ENCODE measurements at places on chromosomes 4 and X.
A peak's percentile ranks its signal among the peaks of the same experiment; 100 is the strongest.

- no peak for DNase-seq
These were observed 10.4 kb downstream of the SH3RF1 start for GRCh38 chr4:169260217-169260866.

GRCh38 chr4:4724321-4724720 is 135.1 kb upstream of the MSX1 start:
- no peak for DNase-seq

DNA sequence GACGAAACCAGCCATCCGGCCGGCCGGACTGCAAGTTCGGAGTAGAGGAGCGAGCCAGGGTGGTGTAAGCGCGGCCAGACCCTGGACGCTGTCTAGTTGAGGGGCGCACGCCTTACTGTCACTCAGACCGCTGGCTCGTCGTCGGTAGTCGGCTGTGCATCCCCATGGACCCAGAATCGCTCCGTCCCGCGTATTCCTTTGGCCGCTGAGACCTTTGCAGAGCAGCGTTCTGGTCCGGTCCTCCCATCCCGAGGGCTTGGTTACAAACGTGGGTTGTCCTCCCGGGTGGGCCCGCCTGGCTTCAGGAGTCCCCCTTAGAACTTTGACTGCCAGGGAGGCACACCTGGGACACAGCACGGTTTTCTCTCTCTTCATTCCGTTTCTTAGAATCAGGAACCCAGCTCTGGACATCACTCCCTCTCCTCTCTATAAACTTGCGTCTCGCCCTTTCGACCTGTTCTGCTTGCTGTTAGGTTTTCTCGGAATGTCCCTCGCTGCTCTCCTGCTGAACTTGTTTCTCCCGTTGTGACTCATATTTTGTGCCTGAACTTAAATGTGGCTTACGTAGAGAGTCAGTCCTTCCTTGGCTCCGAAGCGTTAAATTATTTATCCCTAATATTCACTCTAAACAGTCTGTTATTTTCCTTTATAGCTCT is 672 bp downstream of the PGM2 start:
- DNase-seq = no peak

DNA sequence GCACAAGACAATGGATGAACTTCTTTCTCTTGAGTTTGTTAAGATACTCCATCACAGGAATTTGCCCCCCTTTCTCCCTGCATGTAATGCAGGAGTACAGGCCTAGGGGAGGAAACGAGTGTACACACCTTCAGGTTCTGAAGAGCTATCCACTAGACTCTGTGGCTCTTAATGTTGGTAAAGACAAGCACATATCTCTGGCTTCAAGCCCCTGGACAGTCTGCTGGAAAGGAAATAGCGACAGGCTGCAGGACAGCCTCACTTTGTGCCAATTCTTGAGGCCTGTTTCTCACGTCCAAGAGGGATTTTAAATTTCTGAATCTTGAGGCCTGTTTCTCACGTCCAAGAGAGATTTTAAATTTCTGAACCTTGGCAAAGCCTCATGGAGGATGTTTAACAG is 87.1 kb downstream of the RLIM start:
- no peak for DNase-seq

DNA sequence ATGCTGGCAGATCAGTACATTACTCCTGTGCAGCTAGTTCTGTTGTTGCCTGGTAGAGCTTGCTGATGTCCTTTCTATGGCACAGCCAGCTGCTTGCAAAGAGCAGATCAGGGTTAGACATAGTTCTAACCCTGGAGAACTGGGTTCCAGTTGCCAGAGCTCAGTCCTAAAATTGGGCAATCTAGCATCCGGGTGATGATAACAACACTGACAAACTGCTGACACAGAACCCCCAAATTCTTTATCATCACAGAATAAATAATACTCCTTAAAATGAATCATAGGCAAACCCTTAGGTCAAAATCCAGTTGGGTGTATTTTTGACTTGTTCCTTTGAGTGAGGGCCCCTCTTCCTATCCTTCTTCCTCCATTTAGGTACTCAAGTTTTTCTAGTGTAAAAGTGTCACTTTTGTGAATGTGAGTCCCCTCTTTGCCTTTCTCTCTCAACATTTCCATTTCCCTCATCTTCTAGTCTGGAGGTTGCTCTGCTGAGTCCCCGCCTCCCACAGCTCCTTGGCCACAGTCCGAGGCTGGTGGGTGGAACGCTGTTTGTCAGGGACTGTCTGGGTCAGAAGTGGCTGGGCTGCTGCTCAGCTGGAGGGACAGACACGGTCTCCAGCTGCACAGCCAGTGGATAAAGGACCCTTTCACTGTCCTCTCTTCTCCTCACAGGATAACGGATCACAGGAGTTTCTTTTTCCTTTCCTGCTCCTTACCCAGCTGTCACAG is 93.6 kb upstream of the RASGEF1B start:
- DNase-seq = peak; percentile 81

GRCh38 chr4:26185436-26185835 is 135.4 kb upstream of the RBPJ start:
- no peak for DNase-seq

DNA sequence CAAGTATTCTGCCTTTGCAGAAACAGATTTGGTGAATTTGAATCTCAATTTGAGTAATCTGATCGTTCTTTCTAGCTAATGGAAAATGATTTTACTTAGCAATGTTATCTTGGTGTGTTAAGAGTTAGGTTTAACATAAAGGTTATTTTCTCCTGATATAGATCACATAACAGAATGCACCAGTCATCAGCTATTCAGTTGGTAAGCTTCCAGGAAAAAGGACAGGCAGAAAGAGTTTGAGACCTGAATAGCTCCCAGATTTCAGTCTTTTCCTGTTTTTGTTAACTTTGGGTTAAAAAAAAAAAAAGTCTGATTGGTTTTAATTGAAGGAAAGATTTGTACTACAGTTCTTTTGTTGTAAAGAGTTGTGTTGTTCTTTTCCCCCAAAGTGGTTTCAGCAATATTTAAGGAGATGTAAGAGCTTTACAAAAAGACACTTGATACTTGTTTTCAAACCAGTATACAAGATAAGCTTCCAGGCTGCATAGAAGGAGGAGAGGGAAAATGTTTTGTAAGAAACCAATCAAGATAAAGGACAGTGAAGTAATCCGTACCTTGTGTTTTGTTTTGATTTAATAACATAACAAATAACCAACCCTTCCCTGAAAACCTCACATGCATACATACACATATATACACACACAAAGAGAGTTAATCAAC is 15.3 kb downstream of the PLP1 start:
- no peak for DNase-seq

DNA sequence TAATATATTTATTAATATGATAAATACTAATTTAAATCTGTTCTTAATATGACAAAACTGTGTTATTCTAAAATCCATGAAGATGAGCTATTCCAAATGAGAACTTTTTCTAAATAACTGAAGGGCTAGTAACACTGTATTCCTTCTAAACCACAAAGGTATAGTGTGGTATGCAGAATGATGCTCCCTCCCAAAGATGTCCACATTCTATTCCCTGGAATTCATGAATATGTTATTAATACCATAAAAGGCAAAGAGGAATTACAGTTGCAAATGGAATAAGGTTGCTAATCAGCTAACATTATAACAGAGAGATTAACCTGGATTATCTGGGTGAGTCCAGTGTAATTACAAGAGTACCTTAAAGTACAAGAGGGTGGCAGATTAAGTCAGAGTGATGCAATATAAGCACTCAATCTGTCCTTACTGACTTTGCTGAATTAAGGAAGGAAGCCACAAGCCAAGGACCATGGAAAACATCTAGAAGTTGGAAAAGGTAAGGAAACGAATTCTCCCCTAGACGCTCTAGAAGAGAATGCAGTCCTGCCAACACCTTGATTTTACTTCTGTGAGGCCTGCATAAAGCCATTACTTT is 20.7 kb upstream of the MAB21L2 start:
- no peak for DNase-seq

DNA sequence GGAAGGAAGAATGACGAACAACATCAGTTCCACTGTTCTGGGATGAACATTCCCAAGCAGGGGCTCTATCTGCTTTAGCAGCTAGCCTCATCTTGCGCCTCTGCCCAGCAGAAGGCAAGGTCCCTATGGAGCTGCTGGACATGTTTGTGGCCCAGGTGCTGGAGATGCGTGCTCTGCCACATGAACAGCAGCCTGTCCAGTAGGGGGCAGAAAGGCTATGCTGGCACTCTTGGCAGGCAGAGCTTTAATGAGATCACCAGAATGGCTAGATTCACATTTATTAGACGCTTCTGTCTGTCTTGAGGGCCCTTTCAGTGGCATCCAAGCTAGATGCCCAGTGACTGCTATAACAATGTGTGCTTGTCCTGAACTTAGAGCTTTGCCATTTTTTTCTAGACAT is 1826.0 kb downstream of the STIM2 start:
- peak; percentile 51 for DNase-seq

- DNase-seq = no peak
These were observed 274.7 kb upstream of the AGTR2 start for GRCh38 chrX:115895678-115896329.

GRCh38 chrX:131828482-131828881 is 194.6 kb upstream of the STK26 start:
- DNase-seq = no peak

GRCh38 chr4:169439244-169439643 is 168.5 kb upstream of the SH3RF1 start:
- no peak for DNase-seq

DNA sequence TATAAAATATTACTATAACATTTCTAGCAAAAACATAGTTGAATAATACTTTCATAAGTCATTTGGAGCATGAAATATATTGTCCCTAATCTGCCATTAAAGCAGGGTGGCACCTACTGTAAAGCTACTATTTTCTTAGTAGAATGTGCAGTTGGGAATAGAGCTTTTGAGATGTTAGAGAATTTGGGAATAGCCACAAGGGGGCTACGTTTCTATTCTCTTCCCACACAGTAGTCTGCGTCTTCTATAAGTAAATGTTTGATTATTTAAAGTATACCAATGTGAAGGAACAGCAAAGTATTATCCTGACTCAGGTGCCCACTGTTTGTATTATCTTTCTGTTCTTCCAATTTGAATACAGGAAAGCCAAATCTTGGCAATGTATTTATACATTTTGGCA is 323.2 kb upstream of the GIMD1 start:
- no peak for DNase-seq

GRCh38 chr4:73904491-73904890 is 35.3 kb downstream of the CXCL1 start:
- no peak for DNase-seq

- no peak for DNase-seq
These were observed 44.1 kb downstream of the SLC16A2 start for GRCh38 chrX:74465424-74465823.

DNA sequence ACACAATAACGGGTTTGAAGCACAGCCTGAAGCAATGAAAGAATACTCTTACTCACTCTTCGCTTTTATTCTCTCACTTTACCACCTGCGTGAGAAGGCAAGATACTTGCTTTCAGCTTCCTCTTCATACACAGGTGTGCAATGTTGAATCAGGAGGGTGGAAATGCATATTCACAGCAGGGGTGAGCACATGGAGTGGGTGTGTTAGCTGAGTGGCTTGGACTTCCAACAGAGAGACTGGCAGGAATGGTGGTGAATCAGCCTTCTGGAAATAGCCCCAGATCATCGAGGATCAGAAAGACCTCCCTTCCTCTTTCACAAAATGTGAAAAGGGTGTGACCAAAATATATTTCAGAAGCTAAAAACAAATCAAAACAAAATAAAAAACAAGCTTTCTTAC is 521.2 kb downstream of the STIM2 start:
- DNase-seq = no peak

GRCh38 chr4:27308379-27308778 is 447.7 kb downstream of the STIM2 start:
- DNase-seq = no peak

DNA sequence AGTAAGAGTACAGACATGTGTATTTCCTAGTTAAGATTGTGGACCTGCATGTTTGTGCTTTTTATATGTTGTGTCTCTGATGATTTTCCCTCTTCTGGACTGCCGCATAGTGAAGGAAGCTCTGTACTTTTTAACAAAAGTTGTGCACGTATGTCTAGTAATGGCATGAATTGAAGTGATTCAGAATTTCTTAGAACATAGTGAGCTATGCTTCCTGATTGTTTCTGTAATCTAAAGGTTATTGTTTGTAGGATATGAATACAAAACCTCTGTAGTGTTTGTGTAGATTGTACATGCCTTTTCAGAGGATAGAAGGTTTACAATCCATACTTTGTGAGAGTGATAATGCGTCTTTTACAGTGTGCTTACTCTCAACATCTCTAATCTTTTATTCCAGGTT is 37.0 kb upstream of the NUDT6 start:
- DNase-seq = no peak

DNA sequence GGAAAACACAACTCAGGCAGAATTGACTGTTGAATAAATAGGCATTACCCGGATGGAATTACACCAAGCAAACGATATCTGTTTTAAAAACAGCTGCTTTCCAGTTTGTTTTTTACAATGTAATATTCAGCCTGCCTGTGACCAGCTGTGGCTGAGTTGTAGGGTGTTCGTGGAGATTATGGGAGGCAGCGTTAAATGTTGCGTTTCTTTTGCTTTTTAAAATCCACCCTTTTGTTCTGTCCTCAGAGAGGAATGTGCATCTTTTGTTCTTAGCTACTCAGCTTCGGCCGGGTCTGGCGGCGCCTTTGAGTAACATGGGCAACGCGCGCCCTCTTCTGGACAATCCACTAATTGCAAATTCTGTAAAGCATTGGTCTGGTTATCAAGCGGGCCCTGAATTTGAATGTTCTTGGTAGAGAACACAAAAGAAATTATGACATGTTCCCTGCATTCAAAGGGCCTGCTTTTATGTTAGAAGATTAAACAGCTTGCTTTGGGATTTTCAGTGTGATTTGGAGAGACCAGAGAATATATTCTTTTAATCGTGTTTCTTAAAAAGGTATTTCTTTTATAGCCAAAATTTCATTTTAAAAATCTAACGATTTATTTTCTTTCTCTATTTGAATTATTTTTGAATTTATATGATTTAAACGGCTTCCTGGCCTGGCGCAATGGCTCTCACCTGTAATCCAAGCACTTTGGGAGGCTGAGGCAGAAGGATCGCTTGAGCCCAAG is 76.3 kb upstream of the TRIM2 start:
- DNase-seq = peak; percentile 87

DNA sequence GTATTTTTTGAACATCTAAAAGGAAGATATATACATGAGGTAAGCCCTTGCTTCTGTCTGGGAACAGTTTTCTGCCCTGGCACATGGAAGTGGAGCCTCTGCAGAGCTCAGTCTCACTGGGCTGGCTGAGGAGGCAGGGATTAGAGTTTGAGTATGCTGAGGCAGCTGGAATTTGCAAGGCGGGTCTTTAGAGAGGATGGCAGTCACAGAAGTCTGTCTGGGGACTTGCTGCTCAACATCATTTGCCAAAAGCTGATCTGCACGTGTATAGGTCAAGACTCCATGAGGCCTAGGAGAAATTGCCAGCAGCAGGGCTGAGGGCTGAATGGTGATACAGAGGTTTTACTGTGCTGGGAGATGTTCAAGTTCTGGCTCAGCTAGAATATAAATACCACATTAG is 163.6 kb upstream of the ANK2 start:
- no peak for DNase-seq

Data from hippocampal formation (tissue), 2 donors.